ENCODE measurements at places on chromosomes 4 and X.
A peak's percentile ranks its signal among the peaks of the same experiment; 100 is the strongest.

DNA sequence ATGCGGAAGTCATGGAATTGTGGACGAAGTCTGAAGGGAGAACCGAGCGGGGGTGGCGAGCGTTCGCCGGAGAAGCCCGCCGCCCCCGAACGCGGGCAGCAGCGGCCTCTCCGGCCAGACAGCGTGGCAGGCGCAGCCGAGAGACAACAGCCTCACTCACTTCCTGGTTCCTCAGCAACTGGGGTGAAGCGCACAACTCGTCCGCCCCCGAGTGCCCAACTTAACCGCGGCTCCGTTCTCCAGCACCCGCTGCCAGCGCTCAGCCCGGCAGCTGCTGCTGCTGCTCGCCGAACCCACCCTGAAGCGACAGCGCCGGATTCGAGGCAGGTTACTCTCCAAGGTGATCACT is 68.0 kb downstream of the NOCT start:
- peak; percentile 31 for DNase-seq

- no peak for DNase-seq
Observed at GRCh38 chr4:122863639-122864038, 37.0 kb downstream of the FGF2 start.

DNA sequence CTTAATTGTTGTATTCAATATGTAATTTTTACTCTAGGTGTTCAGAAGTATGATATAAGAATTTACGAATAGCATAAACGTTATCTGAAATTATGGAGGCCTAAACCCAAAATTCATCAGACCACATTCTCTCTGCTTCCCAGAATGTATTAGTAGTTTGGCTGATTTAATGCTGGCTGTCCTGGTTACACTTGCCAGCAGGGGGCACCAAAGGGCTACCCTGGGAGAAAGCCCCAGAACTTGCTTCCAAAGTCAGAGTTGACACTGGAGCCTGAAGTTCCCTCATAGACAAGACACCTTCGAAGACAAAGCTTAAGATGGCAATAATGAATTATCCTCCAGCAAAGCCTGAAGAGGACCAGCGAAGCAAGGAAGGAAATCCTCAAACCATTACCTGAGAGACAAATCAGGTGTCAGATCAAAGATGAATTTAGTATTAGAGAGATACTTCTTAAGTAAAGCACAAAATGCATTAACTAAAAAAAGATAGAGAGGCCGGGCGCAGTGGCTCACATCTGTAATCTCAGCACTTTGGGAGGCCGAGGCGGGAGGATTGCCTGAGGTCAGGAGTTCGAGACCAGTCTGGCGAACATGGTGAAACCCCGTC is 11.3 kb upstream of the ANOS1 start:
- DNase-seq, result no peak

DNA sequence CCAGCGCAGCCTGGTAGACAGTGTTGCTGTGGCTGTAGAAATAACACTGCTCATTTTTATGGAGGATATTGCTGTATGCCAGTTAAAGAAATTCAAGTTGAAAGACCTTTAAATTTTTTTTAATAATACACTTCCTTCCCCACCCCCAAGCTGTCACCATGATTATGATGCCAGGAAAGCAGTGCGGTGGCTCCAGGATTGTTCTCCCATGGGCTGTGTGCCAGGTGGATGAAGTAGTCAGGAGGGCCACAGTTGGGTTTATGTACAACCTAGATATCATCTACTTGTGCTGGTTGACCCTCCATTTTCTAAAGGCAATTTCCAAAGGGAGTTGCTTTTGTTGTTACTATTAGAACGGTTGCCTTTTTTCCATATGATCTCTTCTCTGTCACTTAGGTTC is 136.6 kb downstream of the AFF1 start:
- peak; percentile 32 for DNase-seq

- DNase-seq, result no peak
Observed at GRCh38 chrX:1610166-1610565, 4.7 kb upstream of the ASMT start.

DNA sequence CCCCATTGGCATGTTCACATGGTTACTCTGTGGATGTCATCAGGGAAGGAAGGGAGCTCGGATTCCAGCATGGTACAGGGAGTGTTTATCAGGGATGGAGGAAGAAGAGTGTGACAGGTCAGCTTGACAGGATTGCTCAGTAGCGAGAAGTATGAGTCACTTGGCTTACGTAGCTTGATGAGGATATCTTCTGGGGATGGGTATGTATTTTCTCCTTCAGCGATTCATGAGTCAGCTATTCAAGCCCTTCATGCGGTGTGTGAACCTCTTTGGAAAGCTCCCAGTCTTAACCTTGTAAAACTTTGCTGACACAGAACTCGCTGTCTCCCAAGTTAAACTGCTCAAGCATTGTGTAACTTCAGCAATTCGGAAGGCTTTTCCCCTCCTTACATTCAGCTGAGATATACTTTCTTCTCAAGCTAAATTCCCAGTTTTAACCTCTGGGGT is 275.4 kb downstream of the ARHGAP10 start:
- DNase-seq, result peak; percentile 42

DNA sequence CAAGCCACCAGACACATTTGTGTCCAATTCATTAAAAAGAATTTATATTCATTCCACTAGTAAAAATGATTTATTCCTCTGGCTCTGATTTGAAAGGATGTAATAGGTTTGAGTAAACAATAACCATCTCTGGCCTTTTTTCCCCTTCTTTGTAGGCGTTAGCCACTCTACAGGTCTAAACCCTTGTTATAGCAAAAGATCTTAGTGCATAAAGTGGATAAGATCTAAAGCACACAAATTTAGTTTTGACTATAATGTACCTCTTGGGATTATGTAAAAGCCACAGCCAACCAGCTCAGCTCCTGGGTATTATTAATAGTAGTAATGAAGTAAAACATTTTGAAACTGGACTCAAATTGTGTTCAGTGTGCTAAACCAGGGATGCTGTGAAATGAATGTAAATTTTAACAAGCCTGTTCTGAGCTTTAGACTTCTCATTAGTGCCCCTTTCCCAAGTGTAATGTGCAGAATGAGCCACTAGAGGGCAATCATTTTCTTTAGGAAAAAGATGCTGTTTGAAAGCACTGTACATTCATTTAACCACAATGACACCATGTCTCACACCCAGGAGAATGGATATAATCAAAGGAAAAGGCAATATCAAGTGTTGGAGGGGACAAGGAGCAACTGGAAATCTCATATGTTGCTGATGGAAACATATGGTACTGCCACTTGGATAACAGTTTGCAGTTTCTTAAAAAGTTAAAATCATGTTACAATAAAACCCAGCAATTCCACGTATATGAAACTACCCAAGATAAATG is 69.7 kb downstream of the KLHL8 start:
- peak; percentile 38 for DNase-seq

DNA sequence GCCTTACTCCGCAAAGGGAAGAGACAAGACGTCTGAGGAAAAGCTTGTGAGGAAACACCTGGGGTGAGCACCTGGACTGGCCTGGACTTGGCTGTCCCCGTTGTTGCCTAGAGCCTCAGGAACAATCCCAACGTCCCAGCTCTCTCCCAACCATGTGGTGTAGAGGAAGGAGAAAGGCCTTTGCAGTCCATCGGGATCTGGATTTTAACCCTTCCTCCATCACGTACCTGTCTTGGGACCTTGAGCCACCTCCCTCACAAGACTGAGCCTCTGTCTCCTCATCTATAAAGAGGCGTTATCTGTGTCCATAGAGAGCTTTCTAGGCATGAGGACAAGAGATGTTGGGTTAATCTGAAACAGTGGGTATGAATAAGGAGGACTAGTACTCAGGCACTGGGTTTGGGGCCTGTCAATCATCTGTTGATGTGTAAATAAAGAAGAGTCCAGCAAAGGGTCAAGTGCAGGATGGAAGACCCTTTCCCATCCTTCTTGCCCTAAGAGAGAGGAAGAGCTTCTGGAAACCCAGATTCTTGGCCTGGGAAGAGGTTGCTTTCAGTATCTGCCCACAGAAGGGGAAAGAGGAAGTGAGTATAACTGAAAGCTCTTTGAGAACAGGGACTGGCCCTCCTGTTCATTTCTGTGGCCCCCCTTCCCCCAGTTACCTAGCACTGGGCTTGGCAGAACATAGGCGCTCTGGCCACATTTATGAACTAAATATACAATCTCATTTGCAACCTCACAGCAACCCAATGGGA is 137.1 kb downstream of the PJA1 start:
- DNase-seq, result no peak

Measured in NCI-H446 treated with DMSO at 0.1 percent for 48 hours (cell line).